Stimulated activated CD4-positive, alpha-beta T cell treated with anti-CD3 and anti-CD28 coated beads, Interleukin-4, amount 100 ng/mL, for 1 hour (primary cell): ENCODE measurements at places on chromosomes 13 and 19.

GRCh38 chr19:5177745-5178450 lies 162.7 kb downstream of the PTPRS start:
- DNase-seq: no peak

DNA sequence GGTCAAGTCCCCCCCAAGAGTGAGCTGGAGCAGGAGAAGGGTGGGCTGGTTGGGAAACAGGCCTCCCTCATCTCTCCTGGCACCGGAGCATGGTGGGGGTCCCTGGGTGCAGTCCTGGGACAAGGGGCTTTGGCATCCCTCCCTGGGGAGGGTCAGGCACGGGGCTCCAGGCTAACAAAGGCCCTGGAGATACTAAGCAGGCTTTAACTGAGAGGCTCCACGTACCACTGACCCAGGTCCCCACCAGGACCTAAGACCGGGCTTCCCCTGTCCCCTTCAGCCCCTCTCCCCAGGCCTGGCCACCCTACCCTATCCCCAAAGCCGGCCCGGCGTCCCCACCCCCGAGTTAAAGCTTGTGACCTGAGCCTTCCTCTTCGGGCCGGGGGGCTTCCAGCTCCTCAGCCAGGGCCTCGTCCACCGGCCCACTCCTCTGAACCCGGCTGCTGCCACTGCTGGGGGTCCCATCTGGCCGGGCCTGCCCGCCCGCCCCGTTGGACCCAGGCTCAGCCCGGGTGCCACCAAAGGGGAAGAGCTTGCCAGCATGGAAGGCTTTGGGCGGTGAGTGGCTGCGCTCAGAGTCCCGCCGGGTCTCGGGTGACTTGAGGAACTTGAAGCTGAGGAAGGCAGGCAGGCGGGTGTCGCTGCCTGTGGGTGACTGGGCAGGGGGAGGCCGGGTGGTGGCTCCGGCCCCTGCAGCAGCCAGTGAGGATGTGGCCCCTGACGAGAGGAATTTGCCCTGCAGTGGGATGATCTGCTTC lies 10.1 kb downstream of the ANO8 start:
- DNase-seq: no peak

DNA sequence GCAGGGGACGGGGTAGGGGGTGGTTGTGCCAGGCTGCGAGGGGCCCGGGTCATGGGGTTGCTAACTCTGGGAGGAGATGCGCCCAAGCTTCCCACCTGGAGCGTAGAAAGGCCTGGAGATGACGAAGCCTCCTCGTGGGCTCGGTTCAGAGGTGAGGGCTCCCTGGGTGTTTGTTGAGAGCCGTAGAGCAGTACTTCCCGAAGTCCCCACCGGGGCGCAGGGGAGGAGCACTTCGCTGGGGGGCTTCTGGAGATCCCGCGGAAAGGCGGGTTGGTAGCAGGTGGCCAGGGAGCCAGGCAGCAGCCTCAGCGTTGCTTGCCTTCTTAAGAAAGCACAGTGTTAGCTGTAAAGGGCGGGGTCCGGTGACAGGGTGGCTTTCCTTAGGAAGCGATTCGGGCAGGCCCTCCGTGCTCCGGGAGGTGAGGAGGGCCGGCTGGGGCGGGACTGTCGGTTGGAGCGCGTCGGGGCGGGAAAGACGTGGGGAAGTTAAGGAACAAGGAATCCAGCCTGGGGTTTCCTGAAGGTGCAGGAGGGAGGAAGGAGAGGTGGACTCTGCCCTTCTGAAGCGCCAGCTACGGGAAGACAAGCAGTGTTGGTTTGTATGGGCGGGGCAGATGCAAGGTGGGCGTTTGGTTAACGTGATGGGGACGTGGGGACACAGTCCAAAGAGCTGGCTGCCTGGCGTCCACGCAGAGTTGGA lies 3.3 kb downstream of the VSTM2B start:
- no peak for DNase-seq

DNA sequence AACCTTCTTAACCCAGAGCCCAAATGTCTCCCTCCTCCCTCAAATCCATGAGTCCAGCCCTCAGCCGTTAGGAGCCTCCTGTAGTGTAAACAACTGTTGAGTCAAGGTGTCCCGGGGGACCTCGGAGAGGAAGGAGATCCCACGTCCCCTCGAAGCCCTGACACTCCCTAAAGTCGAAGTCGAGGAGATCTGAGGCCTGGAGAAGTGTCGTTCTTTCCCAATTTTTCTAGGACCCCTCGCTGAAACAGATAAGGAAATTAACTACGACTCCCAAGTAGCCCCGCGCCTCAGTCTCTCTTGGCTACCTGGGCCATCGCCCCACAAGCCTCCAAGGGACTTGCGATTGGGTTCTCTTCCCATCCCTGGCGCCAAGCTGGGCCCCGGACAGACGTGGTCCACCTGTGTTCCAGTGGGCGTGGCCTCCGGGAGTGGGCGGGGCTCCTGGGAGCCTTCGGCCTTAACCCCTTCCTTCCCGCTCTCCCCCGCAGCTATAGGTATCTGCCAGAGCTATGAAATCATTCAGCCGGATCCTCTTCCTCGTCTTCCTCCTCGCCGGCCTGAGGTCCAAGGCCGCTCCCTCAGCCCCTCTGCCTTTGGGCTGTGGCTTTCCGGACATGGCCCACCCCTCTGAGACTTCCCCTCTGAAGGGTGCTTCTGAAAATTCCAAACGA lies 869 bp downstream of the GFY start:
- peak; percentile 36 for DNase-seq

DNA sequence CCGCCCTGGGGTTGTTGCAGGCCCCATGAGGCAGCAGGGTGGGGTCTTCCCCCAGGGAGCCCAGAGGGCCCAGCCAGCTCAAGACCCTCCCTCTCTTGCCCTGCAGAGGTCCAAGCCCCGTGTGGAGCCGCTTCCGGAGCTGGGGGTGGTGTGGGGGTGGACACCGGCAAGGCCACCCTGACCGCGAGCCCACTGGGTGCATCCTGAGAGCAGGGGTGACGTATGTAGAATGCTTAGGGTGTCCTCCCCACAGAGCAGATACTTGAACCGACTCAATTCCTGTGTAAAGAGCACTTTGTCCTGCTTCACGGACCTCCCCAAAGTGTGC lies 14.8 kb downstream of the UBXN6 start:
- no peak for DNase-seq

- no peak for DNase-seq
Observed at GRCh38 chr13:46759846-46760245, 37.1 kb downstream of the ESD start.

- no peak for DNase-seq
Observed at GRCh38 chr19:38734176-38734425, 10.2 kb downstream of the CAPN12 start.

DNA sequence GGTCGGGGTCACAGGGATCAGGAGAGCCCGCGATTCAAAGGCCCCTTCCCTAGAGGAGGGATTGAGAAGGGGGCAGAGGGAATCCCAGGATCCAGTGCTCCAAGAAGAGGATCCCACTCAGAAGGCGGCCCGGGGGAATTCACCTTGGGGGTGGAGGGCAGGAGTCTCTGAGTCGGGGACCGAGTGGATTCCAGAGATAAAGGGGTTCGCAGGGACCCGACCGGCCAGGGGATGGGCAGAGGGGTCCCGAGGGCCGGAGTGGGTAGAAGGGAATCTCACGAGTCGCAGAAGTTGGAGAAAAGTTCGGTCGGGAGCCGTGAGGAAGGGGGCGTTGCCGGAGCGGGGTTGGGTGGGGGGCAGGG lies 261 bp downstream of the PRKD2 start:
- no peak for DNase-seq

DNA sequence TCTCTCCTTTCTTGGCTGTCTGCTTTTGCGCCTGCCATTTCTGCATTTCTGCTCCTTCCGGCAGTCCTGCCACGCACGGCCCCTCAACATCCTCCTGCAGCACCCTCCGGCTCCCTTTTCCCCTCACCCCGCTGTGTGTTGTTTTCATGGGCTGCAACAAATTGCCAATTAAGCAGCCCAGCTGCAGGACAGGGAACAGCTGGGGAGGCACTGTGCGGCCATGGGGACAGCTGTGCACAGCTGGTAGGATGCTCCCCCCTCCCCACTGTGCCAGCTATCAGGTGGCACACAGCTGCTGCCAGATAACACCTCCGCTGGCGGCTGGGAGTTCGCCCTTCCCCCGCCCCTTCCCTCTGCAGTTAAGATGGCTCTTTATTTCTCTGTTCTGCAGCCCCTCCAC lies 25.4 kb downstream of the LYL1 start:
- DNase-seq: no peak

GRCh38 chr19:45175515-45176345 lies 2.3 kb downstream of the TRAPPC6A start:
- no peak for DNase-seq

DNA sequence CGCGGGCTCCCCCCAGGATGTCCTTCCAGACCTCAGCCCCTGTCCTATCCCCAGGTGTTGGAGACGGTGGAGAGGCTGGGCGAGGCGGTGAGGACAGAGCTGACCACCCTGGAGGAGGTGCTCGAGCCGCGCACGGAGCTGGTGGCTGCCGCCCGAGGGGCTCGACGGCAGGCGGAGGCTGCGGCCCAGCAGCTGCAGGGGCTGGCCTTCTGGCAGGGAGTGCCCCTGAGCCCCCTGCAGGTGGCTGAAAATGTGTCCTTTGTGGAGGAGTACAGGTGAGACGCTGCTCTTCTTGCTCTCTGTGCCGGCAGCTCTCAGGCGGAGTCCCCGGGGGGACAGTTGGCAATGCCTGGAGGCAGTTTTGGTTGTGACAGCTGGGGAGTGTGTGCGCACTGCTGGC lies 6.9 kb downstream of the TTYH1 start:
- no peak for DNase-seq

GRCh38 chr13:32212421-32212820 lies 102.7 kb downstream of the ZAR1L start:
- DNase-seq: no peak

DNA sequence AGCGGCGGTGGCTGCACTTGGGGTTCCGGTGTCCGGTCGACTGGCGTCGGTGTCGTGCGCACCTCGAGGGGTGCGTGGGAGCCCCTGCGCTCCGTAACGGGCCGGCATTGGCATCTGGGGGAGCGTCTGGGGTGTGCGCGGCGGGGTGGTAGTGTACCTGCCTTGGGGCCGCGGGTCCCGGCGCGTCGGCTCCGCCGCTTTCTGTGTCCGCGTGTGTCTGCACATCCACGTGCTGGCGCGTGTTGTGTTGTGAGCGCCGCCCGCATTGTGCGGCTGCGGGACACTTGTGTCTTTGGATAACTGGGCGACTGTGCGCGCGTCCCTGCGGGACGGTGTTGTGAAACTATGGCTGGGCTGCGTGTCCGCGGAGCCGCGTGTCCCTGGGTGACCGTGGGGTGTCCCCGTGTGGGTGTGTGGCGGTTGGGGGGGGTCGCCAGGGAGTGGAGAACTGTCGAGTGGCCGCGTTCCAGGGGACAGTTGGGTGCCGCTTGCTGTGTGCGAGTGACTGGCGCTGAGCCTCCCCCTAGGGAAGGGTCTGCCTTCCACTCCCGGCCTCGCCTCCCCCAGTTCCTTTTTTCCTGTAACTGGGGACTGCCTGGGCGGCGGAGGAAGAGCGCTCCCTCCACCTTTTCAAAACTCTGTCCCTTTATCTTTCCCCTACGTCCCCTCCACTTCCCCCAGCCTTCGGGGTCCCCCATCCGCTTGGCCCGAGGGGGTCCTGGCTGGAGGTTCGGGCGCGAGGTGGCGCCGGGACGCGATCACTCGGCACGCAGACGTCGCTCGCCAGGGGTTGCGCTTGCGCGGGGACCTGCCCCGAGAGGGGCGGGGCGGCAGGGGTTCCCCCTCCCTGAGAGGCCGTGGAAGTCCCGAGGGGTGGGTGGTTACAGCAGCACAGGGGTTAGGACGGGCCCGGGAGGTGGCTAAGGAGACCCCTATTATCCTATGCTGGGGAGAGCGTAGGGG lies 5.7 kb upstream of the NFIC start:
- peak; percentile 87 for DNase-seq

GRCh38 chr13:48437371-48437770 lies 24.5 kb upstream of the LPAR6 start:
- DNase-seq: no peak

DNA sequence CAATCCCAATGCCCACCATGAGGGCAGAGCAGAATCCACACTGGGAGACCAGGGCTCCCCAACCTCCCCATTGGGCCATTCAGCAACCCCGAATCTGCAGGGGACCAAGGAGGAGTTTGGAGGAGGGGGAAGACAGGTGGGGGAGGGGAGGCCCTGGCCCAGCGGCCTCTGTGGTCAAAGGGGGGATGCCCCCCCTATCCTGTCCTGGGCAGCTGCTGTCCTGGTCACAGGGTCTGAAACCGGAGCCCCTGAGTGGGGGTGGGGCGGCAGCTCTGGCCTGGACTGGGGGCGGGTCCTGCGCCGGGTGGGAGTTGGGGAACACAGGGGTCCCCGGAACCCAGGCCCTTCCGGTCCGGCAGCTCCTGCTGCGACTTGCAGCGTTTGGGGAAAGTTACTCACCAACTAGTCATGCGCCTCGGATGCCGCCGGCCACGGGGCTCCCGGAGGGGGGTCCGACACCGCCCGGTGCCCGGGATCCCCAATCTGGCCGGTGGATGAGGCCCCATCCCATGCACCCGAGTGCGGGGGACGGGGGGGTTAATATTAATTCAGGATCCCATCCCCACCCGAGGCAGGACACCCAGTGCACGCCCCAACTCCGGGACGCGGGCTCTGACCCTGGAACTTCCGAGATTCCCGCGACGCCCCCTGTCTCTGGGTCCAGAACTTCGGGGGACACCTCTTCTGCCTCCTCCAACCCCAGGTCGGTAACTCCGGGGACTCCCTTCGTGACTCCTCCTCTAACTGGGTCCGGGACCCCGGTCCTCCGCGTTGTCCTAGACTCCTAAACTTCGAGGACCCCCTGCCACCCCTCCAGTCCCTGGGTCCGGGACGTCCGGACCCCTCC lies 872 bp downstream of the HOMER3 start:
- DNase-seq: no peak

DNA sequence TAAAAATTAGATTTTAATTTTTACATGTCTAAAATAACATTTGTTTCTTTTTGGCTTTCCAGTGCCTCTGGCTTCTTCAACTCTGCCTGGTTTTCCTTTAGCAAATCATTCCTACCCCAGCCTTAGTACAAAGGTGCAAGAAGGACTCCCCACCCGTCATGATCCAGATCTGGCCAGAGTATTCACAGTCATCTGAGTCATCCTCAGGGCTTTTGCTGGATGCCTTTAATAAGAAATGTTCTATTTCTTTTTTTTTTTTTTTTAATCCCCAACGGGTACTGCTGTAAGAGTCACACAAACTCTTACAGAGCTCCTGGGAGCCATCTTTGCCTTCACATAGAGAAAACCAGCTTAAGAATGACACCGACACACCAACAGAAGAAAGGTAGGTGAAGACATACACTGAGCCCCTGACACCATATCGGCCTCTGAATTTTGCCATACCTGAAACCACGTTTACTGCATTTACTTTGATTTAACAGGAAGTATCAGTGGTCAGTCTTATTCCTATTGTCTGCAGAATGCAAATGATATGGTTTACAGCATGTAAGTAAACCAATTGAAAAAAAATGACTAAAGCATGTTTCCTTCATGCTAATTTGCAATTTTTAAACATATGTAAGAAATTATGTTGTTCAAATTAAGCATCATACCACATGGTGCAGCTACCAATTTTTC lies 184.4 kb downstream of the NALCN start:
- DNase-seq: no peak
